Panc1 (cell line): ENCODE measurements at places on chromosomes 4 and X. TPM values are rescaled to one million over a fixed set of nuclear protein-coding genes. Genes with fewer than 3 reads are reported as not detected.

PCYT1B gene
- total RNA-seq, result 0.03 TPM

NHSL2 gene
- 0.36 TPM for total RNA-seq

RNF212 gene
- total RNA-seq, result not detected

MFAP3L gene
- total RNA-seq, result 7.9 TPM

GPR82 gene
- total RNA-seq, result not detected

NOX1 gene
- total RNA-seq, result not detected

IL21 gene
- not detected for total RNA-seq

KLB gene
- not detected for total RNA-seq

DNA sequence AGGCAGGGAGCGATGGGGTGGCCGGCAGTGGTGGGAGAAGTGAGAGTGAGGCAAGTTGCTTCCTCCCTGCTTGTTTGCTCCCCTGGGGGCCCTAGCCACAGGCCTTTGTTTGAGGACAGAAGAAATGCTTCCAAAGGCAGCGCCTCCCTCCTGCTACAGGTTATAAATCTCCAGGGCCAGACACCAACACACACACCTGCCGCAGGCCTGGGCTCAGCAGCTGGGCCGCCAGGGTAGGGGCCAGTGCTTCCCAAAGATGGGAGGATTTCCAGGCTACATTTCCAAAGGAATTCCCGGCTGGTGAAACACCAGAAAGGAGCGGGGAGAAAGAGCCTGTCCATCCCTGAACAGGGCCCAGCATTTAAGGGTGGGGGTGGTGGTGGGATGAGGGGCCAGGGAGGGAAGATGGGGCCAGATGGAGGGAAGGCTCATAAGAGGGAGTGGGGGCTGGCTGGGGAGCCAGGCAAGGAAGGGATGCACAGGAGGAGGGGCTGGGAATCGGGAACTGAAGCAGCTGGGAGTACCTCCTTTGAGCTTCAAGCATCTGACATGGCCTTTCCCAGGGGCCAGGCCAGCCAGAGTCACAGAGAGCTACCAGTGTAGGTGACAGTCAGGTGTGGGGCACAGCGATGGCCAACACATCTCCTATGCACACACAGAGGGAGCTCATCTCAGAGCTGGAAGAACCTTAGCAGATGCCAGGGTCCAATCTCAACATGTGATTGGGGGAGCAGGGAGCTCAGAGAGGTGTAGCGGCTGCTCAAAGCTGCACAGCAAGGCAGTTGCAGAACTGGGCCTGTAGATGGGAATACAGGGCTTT lies 143.9 kb downstream of the PJA1 start:
- no peak for DNase-seq

DNA sequence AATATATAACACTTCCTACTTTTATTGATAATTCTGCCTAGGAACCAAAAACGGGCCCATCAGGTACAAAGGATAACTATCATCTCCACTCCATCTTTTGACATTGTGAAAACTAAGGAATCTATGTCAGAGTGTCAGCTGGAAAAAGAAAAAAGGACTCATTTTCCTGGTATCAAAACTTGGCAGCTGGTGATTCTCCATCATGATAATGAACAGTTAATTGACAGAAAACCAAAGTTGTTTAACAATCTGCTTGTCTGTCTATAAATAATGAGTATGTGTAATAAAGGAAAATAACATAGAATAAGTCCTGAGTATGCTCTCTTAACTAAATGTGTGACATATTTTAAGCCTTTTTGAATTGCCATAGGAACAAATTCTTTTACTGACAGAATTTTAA lies 31.4 kb downstream of the CXorf58 start:
- no peak for DNase-seq

DNA sequence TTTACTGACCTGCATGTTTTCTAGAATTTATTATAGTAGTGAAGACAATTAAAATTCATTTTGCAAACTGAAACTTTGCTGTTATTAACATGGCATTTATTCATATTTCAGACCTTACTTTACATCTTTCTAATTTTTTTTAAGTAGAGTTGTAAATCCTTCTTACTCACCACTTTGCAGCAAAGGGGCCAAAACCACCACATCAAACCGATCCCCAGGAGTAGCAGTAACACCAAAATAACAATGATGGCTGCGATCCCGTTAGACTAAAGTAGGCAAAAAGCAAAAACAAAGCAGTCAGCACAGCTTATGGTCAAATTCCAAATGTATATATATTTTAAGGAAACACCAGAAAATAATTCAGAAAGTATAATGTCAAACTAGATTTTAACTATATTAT lies 64.7 kb downstream of the ANTXR2 start:
- DNase-seq, result no peak

DNA sequence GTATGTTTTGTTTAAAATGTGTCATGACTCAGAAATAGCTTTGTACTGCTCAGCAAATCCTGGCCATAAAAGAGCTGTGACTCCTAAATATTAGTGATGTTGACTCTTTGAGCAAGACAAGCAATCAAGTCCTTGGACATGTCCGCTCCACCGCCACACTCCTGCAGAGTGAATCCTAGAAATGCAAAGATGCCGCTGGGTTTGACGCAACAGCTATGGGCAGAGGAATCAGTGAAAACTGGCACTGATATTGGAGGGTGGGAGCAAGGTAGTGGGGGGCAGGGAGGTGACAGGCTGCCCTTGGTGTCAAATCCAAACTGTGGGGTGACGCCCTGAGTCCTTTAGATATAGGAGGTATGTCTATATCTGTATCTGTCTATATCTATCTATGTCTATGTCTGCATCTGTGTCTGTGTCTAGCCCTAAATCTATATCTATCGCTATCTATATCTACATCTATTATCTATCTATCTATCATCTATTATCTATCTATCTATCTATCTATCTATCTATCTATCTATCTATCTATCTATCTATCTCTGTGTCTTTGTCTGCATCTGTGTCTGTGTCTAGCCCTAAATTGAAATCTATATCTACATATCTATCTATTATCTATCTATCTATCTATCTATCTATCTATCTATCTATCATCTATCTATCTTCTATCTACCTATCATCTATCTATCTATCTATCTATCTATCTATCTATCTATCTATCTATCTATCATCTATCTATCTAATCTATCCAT lies 129.7 kb downstream of the CPE start:
- no peak for DNase-seq

GRCh38 chr4:177332119-177332518 lies 22.4 kb downstream of the NEIL3 start:
- DNase-seq, result no peak

- no peak for DNase-seq
Observed at GRCh38 chrX:13175056-13175455, 130.6 kb upstream of the FAM9C start.

GRCh38 chr4:8227201-8227770 lies 28.2 kb downstream of the SH3TC1 start:
- DNase-seq, result no peak

DNA sequence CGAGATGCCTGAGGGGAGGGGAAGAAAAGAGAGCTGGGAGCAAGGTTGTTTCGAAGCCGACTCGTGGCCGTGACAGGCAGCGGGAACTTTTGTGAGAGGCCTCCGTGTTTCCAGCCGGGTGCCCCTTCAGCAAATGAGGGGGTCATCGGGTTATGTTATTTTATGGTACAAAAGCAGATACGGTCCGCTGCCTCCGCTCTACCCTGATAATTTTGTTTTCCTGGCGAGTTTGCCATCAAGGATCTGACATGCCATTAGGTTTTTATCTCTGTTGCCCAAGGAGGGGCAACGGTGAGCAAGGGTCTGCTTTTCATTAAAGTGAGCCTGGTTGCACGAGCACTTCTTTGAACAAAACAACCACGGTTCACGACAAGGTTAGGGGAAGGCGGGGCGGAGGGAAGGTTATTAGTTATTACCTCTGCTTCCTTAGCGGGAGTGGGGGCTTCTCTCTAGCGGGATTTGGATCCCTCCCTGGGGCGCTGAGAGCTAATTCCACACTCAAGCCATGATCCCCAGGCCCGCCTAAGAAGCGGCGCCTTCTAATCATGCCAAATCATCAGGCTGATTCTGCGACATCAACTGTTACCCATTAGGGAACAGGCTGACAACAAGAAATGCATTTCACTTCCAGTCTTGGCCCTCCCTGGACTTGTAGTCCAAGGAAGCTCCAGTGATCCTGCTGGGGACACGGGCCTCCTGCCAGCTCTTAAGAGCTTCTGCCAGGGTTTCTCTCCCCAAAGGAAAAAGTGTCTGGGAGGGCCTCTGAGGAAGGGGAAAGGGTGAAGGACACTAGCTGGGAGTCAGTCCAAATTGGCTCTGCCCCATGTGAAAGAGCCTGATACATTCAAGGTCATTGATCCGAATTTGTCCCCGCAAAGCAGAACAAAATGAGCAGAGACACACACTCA lies 617.7 kb downstream of the MID1IP1 start:
- DNase-seq, result no peak

DNA sequence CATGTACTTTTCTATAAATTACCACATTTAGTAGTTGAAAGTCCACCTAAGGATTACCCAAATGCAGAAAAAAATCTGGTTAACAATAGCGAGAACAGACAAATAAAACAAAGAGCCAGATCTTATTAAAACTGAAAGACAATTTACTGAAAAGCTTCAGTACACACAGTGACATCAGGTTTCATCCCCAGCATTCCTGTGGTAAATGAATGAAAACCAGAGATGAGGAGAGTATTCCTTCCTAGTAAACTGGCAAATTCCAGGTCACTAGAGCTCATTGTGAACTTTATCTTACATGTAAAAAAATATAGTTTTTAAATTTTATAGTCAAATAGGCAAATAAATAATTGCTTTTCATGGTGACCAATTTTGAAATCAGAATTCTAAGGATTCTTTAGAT lies 1290.5 kb downstream of the ADGRL3 start:
- no peak for DNase-seq
